ENCODE measurements at places on chromosomes 3 and 15.

GRCh38 chr3:31343075-31343474 is 189.7 kb upstream of the STT3B start:
- no peak for DNase-seq

DNA sequence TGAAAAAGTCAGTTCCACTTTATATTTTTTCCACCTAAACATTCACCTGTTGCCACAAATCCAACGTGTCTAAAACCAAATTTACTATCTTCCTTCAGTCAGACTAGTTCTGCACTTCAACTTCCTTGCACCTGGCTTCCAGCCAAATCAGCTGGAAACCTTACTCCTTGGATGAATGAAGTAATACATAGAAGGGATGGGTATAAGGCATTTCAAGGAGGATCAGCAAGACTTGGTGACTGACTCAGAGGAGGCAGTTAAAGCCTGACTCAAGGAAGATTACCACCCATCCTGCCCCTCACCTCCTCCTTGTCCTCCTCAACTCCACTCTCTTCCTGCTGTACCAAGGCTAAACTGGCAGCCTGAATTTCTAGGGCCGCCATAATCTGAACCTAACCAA is 37.1 kb downstream of the QTRT2 start:
- no peak for DNase-seq

DNA sequence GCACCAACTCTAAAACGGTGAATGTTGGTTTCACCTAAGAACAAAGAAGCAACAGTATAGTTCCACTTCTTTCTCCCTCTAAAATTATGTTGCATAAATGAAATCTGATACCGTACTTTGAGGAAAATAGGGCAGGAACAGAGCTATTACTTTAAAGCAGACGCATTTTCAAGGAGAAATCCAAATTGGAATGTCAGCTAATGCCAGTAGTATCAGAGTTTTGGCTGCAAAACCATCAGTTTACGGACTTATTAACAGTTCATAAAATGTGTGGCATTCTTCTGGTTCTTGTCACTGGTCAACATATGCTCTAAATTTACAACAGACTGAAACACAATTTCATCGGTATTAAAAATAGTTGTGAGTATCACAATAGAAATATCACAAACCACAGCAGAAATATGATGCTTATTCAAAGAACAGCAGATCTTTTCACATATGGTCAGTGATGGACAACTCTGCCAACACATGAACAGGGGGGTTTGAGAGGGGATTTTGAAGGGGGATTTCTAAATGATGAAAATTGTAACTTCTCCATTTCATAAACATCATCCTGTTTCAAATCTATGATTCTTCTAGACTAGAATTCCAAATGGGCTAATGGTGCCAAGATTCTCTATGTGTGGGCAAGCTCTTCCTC is 38.7 kb upstream of the ROBO2 start:
- no peak for DNase-seq

DNA sequence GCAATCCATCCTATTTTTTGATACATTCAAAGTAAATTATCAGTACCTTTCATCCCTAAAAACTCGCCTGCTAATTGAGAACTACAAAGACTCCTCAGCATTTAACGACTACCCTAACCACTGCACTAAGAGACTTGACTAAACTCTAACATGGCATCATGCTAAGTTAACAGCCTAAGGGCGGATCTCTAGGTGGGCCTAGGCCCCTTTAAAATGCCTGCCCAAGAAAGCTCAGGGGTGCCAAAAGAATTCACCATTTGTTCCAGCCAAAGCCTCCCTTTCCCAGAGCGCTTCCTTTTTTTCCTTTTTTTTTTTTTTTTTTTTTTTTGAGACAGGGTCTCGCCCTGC is 568 bp upstream of the NEK4 start:
- no peak for DNase-seq

DNA sequence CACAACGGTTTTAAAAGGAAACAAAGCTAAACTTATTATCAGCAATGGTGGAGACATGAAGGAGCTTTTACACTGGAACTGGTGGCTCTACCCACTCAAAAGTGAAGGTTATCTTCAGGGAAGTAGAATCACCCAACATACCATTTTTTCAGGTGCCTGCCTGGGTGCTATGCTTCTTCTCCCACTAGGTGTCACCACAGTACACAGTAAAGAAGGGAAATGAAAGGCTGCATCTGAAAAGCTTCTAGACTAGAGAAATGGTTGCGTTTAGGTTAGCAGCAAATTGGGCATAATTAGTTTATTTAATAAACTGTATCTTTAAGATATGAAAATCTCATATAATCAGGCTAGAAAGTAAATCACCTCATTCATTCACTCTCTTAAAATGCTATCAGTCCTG is 47.0 kb upstream of the SELENOK start:
- DNase-seq: no peak

GRCh38 chr15:77723756-77724155 is 91.0 kb upstream of the LINGO1 start:
- DNase-seq: no peak

DNA sequence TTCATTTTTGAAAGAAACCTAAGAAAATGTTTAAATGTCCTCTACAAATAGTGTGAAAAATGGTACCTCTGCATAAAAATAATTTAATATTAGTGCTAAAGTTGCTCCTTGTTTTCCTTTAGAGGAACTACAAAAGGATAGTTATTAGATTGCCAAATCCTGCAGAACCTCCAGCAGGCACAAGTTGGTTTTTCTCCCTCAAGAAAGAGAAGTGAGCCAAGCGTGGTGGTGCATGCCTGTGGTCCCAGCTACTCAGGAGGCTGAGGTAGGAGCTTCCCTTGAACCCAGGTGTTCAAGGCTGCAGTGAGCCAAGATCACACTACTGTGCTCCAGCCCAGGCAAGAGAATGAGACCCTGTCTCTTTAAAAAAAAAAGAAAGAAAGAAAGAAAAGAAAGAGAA is 85.1 kb upstream of the TSEN2 start:
- no peak for DNase-seq

DNA sequence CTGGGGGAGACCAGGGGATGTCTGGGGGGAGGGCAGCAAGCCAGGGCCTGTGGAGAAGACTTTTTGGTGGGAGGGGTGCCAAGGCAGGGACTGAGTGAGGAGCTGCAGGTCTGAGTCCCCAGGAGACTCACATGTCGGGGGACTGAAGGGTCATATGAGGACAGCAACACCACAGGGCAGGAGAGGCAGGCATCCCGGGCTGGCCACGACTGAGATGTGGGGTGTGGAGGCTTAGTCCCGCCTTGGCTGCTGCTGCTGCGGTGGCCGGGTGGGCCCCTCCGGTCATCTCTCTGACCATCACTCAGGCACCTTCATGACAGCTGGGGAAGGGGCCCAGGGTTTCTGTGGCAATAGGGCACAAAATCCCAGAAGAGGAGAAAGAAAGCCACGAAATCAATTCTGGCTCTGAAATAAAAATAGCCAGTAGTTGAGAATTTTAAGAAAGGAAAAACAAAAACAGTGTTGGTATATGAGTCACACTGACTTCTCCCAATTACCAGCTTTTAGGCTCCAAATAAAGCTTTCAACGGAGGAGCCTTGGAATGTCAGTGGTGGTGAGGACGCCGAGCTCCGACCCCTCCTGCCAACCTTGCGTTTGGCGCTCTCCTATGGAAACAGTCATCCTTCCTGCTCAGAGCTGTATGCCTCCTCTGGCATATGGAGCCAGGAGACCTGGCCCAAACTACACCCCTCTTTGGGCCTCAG is 52.9 kb upstream of the ITGA11 start:
- DNase-seq: no peak

GRCh38 chr15:50224606-50225005 is 40.9 kb downstream of the HDC start:
- no peak for DNase-seq

DNA sequence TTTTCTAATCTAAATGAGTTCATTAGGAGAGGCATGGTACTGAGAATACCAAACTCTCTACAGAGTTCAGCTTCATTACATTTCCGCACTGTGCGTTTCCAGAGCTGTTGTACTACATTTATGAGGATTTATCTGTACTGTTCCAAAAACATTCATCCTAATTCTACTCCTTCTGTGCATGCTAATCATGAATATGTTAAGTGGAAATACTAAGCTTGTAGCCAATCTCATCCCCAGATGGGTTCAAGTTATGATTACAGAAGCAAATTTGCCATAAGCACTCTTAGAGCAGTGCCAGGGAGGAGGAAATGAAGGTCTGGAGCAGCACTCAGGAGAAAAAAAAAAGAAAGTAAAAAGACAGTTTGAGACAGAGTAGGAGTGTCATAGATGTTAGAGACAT is 544.3 kb downstream of the GBE1 start:
- no peak for DNase-seq

GRCh38 chr3:184366619-184367289 is 5.2 kb downstream of the POLR2H start:
- DNase-seq: no peak

DNA sequence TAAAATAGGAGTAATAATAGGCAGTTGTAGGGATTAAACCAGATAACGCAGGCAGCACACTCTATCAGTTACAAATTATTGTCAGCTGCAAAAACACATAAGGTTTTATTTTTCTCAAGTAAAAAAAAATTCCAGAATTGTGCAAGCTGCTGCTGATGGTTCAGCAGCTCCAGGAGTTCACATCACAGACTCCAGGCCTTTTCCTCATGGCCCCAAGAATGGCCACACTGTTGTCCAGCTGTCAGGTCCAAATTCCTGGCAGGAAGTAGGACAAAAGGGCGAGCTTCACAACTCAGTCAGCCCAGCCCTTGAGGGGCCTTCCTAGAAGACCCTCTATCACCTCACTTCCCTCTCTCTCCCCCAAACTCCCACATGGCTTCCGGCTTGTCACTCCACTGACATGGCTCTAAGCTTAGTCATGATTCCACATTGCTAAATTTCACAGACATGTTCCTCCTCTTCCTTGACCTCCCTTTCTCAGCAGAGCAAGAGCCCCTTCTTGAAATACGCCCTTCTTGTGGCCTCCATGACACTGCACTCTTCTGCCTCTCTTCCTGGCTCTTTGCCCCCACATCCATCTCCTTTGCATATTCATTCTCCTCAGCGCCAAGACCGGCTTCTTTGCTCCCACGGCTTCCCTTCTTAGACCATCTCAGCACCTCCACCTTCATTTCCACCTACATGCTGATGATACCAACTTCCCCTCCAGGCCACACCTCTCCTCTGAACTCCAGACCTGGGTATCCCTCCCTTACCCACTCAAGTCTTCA is 27.4 kb upstream of the FAM174B start:
- no peak for DNase-seq

GRCh38 chr3:40850861-40851260 is 326.1 kb downstream of the ZNF621 start:
- no peak for DNase-seq

DNA sequence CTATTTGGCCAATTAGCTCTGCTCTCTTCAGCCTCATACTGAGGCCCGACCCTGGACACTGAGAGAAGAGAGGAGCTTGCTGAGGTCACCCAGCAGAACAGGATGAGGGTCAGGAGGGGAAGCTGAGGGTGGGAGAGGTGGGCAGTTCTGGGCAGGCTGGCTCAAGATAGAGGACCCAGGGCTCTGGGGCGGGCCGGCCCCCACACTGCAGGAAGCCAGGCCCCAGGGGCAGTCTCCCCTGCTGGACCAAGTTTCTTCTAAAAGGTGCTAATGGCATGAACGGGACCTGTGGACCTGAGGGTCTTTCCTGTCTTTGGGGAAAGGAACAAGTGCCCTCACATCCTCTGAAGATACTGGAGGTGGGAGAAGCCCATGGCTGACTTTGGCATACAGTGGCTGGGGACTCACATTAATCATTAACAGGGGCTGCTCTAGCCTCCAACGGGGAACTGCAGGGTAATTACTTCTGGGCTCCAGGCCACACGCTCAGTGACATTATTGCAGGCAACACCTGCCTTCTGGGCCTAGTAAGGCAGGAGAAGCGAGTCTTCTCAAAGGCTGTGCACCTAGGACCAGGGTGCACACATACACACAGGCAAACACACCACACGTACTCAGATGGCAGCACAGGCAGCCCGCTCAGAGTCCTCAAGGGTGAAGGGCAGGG is 10.6 kb downstream of the HCN4 start:
- DNase-seq: no peak

GRCh38 chr15:40428185-40428584 is 12.6 kb upstream of the BAHD1 start:
- DNase-seq: no peak

GRCh38 chr3:71308836-71309235 is 274.7 kb downstream of the FOXP1 start:
- DNase-seq: no peak

DNA sequence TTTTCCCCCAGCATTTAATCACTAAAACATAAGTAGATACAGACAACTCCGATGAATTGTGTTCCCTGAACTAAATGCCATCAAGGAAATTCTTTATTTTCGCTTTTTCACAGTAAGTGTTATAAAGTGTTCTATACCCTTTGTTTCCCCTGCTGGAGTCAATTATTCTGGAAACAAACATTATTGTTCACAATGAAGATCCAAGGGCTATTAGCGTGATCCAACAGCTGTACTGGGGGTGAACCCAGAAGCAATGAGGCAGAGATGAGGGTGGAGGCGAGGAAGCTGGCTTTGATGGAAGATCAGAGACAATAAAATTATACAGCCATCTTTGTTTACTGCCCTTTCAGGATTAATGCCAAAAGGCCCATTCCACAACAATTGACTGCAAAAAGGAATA is 250.3 kb upstream of the IGF1R start:
- no peak for DNase-seq

GRCh38 chr15:39094116-39094515 is 486.8 kb upstream of the THBS1 start:
- DNase-seq: no peak

DNA sequence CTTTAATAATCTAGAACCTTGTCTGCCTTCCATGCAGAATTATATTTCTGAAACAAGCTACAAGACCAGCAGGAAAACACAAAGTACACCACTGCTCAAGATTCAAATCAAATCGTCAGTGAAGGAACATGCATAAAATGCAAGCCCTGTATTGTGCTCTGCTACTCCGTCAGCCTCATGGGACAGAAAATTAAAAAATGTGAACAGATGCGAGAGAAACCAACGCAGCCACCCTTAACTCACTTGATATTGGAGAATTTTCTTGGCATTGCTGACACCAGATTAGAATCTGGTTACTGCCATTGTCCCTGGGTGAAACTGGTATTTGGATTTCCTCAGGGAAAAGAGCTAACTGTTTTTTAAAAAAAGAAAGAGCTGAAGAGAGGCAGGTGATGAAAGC is 23.6 kb downstream of the ANXA2 start:
- DNase-seq: no peak

DNA sequence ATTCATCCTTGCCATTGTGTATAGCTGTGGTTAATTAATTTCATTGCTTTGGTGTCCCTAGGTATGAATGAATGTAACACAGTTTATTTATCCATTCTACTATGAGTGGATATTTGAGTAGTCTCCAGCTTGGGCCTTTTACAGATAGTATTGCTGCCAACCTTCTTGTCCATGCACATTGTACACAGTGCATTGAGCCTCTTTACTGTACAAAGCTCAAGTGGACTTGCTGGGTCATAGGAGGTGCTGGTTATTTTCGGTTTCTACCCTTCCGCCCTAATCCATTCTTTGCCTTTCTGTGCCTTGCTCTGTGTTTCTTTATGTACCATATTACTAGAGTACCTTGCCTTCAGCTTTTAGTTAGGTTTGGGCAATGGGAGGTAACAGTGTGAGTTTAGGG is 60.7 kb downstream of the DUT start:
- DNase-seq: no peak

Data from psoas muscle (tissue), 8 donors.